Activated CD4-positive, CD25-positive, alpha-beta regulatory T cell treated with anti-CD3 and anti-CD28 coated beads, Interleukin-2, amount 50 U/mL, for 72 hours (primary cell): ENCODE measurements at places on chromosomes 4 and X.

GRCh38 chr4:101277671-101278070 lies 69.7 kb downstream of the PPP3CA start:
- no peak for DNase-seq

- no peak for DNase-seq
These were observed 9.0 kb upstream of the GLOD5 start for GRCh38 chrX:48752498-48752897.

DNA sequence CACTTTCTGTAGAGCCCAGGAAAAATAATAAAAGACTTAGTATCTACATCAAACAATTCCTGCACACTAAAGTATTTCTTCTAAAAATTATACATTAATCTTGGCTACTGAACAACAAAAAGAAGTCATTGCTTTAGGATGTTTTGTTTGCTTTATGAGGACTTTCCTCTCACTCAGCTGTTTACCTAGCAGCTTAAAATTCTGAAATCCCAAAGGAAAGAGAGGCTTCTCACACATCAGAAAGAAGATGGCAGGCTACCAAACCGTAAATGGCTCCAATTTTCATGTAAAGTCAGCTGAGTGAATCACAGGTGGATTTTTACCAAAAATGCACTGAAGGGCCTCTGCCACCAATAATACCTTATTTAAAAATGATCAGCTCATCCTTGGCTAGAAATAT lies 9.0 kb upstream of the TRPC3 start:
- no peak for DNase-seq

DNA sequence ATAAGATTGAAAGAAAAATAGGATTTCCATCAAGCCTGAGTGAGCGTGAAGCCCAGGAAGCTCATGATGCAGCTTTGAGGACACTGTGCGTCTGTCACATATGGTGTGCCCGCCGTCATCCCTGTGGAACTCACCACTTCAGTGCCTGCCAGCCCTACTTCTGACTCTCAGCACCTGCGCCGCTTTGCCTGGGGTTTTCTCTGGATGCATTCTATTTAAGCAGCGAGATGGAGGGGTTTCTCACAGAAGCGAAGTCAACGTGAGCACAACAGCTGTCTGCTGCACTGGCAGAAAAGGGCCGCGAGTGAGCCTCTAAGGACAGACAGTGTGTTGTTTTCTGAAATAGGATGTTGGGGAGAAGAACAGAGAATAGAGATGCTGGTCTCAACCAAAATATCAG lies 6.2 kb upstream of the TMEM128 start:
- no peak for DNase-seq

DNA sequence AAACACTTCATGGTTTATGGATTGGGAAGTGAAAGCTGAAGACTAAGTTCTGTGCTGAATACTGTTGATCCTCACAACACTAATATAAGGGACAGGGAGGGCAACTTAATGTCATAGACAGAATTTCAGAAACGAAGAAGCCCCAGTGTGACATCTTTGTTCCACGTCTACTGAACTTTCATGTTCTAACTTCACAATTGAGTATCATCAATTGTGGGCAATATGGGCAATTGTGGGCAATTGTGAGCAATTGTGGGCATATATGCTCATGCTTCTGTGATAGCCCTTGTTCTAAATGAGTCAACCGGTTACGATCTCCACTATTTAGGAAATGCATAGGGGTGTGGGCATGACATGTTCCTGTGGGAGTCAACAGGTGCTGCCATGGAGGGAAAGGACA lies 33.7 kb downstream of the CYBB start:
- no peak for DNase-seq

GRCh38 chr4:48295116-48295515 lies 25.5 kb upstream of the TEC start:
- DNase-seq = no peak

DNA sequence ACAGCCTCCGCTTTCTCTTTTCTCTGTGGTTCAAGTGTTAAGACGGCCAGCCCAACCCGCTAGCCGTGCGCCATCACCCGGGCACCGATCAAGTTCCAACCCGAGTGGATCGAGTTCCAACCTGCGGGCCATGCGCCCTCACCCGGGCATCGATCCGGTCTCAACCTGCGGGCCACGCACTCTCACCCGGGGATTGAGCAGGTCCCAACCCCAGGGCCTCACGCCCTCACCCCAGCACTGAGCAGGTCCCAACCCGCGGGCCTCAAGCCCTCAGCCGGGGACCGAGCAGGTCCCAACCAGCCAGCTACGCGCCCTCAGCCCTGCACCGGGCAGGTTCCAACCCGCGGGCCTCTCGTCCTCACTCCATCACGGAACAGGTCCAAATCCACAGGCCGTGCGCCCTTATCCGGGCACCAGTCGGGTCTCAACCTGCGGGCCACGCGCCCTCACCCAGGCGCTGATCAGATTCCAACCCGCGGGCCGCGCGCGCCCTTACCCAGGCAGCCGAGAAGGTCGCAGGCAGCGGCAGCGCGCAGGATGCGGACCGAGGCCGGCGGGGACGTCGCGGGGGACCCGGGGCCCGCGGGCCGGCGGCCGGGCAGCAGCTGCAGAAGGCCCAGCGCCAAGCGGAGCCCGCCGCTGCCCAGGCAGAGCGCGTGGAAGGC lies 443 bp downstream of the GPR143 start:
- no peak for DNase-seq

DNA sequence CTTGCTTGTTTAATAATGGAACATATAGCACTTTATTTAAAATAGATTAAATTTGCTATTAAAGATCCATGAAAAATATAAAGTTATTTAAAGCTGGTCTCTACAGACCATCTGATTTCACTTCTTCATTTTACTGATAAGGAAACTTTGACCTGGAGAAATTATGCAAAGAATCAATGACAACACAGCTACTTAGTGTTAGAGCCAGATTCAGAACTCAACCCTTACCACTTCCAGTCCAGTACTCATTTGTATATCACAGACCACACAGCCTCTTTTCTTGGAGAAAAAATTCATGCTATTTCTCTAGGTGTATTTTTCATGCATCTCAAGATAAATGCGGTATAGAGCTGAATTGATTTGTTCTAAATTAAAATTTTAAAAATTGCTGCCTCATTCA lies 34.0 kb downstream of the WDFY3 start:
- DNase-seq = no peak

GRCh38 chrX:151132531-151132930 lies 43.9 kb upstream of the GPR50 start:
- DNase-seq = no peak

- DNase-seq = no peak
These were observed 46.6 kb upstream of the HS6ST2 start for GRCh38 chrX:133005042-133005441.

GRCh38 chr4:81676537-81676936 lies 204.8 kb upstream of the RASGEF1B start:
- no peak for DNase-seq

GRCh38 chrX:156002507-156002906 lies 5.0 kb downstream of the IL9R start:
- DNase-seq = no peak

- no peak for DNase-seq
These were observed 87.7 kb downstream of the GPC3 start for GRCh38 chrX:133897593-133898163.

DNA sequence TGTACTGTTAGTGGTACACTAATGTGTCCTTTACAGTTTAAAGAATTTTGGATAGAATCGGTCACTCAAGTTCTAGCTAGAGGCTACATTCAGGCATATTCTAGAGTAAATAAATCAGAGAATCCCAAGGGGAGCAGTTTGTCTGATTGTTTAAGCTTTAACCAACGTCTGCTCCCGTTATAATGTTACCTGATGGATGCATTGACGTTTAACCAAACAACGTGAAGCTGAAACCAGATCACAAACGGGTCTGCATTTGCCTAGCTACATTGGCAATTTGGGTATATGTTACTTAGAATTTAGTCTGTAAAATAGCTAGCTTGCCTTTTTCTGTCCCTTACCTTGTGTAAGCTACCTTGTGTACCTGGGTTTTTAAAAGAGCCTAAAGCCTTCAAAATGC lies 1.6 kb downstream of the PI4K2B start:
- DNase-seq = no peak

- DNase-seq = no peak
These were observed 257.6 kb downstream of the BCOR start for GRCh38 chrX:39840133-39840532.

- DNase-seq = no peak
These were observed 209.8 kb upstream of the NDST4 start for GRCh38 chr4:115323106-115323707.

DNA sequence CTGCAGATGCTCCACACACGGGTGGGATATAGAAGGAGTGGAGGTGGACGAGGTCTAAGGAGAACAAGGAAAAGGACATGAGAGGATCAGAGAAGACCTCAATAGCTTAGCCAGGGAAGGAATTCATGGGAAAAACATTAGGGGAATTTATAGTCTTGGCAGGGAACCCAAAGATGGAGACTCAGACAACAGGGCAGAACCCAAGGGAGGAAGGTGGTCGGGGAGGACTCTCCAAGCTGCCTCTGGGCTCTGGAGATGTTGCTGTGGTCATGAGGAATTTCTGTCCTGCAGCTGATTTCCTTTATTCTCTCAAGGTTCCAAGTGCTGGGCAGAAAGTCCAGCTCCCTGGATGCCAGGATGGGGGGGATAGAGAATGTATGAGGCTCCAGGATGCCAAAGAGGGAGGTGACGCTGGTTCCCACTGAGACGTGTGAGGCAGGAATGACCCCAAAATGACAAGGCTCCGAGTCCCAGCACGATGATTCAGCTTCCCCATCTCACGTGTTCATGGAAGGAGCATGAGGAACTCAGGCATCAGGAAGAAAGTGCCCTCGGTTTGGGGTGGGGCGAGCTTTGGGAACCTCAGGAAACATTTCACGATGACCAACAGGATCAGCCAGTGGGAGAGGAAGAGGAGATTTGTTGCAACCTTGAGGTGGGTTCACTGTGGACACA lies 57.0 kb upstream of the PPP2R3B start:
- no peak for DNase-seq

DNA sequence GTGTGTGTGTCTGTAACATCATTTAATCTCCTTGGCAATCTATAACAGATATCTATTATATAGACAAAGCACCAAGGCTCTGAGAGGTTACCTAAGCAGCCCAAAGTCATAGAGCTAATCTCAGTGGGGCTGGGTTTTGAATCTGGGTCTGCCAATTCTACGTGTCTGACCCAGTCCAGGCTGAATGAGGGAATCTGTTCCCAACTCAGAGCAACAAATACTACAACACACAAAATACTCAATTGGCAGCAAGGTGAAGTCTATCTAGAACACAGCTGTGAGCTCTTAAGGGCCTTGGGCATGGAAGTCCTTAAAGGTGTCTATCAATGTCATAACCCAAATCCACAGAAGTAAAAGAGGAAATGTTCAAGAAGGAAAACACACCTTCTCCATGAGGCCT lies 47.5 kb upstream of the NAP1L5 start:
- DNase-seq = no peak
